Right renal pelvis (tissue), 4 donors: ENCODE measurements at places on chromosomes 4 and X.

DNA sequence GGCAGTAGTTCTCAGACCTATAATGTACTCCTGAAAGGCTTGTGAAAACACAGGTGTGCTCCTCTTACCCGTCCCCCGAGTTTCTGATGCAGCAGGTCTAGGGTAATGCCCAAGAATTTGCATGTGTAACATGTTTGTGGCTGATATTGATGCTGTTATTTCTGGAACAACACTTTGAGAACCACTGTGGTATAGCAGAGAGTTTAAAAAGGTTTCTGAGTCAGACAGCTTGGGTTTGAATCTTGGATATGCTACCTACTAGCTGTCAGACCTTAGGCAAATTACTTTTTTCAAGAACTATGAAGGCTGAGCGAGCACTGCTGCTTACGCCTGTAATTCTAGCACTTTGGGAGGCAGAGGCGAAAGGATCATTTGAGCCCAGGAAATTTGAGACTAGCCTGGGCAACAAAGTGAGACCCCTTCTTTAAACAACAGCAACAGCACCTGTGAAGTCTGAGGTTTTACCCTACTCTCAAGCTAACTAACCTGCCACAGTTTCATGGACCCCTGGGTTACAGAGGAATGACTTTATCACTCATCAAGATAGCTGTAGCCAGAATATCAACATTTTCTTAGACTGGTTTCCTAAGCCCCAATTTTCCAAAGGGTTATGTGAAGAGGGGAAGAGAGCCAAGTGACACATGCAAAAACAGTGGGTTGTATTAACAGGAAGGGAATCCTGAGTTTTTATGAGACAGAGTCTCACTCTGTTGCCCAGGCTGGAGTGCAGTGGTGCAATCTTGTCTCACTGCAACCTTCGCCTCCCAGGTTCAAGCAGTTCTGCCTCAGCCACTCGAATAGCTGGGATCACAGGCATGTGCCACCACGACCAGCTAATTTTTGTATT, 5.1 kb downstream of the AFF1 start:
- no peak for DNase-seq

DNA sequence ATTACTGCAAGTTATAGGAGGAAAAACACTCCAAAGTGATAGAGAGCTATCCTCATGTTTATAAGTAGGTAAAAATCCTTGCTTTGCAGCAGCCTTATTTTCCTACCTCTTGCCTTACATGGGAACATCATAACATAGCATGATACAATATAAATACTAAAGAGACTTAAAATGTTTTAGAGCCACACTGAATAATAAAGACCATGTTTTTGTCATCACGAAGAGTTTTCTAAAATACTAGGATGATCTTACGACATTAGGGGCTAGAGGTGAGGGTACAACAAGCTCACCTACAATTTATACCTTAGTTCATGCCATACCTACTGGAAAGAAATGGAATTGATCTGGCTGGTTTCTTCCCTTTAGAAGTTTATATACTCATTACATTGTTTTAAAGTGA, 184.8 kb downstream of the FBXW7 start:
- DNase-seq: no peak

DNA sequence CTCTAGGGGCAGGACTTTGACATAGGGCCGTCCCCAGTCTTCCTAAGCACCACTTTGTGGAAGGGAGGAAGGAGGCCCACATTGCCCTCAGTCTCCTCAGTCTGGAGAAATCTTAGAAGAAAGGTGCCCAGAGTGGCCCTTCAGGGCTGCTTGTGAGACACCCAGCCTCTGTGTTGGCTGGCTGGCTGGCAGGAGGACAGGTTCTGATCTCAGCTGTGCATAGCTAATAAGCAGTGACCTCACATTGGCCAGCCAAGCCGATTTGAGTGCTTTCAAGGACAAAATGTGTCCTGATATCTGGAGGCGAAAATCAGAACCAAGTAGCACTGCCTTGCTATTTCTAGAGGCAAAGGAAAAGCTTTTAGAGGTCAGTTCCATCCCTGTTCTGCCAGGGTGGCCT, 211.5 kb downstream of the BCOR start:
- no peak for DNase-seq

- no peak for DNase-seq
Observed at GRCh38 chr4:4247696-4248028, 361 bp downstream of the TMEM128 start.

DNA sequence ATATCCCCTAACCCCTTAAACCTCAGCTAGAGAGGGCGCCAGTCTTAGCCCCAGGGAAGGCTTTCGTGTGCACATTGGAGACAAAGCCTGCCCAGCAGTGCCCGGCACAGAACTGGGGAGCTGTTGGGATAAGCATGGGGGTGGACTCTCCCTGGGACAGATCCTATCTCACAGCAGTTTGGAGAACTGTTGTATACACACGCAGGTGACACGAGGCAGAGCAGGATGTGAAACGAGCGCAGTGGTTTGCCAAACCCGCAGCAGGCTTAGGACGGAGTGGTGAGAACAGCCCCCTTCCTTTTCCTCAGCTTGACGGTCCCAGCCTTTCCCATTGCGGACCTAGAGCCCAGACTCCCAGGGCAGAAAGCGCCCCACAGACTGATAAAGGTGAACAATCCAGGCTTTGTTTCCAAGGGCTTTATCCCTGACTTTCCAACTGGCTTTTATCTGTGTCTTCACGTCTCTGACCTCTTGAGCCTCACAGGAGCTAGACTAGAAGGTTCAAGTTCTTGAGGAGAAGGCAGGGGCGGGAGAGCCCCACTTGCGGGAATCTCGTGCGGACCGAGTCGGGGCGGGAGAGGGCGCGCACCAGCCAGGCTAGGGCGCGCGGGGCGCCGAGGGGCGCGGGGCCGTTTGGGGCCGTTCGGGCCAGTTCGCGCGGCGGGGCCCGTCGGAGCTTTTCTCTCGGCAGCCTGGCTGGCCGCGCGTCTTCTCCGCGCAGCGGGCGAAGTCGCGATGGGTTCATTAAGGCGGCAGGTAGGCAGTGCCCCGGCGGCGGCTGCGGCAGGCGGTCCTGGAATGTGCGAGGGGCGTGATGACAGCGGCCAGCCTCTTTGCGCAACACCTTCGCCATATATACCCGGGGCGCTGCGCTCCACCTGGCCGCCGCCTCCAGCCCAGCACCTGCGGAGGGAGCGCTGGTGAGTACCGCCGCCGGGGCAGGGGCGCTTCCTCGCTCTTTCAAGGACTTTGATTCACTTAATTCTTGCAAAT, at the start of gene SLC34A2:
Gene SLC34A2, plus strand, starts transcription at position 881 of the 993 bp plus-strand sequence. CDS start 6,650 bp downstream, outside the sequence.
- DNase-seq: no peak

DNA sequence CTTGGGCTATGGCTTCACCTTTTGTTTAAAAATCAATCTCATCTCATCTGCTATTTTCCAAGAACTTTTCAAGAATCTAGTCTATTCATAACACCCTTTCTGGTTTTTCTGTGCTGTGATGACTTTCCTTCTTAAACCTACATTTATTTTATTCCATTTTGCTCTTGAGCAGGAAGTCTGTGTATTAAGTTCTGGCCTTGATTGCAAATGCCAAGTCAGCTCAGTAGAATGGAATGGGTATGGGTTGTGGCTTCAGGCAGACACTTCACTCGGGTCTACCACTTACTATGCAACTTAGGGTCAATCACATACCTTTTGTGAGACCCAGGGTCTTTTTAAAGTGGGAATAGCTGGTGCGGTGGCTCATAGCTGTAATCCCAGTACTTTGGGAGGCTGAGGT, 522.3 kb downstream of the TRIML1 start:
- DNase-seq: no peak

GRCh38 chr4:177770776-177771175, 328.5 kb upstream of the AGA start:
- DNase-seq: no peak

DNA sequence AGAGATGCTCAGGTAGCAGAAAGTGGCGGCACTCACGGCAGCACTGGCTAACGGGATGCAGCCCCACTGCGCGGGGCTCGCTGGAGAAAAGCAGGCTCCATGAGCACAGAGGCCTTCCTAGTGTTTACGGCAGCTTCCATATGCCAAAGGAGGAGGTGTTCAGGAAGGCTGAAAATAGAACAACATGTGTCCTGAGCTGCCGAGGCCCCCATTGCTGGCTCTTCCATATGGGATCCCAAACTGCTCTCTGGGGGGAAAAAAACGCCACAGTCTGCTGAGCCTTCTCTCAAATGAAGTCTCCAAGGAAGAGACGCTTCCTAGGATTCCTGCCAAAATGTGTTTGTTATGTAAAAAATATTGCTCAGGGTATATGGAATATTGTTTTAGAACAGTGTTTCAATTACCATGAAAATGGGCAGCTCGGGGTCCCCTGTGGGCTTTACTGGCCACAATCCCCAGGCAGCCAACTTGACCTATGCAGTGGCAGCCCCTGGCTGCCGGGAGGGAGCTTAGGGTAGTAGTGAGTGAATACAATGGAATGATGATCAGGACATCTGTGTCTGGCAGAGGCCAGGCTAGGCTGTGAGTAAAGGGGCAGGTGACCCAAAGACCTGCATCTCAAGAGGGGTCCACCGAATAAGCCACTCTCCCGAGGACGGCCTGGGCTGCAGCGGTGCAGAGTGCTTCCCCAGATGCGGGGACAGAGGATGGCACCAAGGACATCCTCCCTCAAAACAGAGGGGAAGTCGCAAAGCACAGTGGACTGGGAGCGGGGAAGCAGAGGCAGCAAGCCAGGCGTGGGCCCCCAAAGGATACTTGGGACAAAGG, 170.1 kb downstream of the AFAP1 start:
- DNase-seq: no peak

DNA sequence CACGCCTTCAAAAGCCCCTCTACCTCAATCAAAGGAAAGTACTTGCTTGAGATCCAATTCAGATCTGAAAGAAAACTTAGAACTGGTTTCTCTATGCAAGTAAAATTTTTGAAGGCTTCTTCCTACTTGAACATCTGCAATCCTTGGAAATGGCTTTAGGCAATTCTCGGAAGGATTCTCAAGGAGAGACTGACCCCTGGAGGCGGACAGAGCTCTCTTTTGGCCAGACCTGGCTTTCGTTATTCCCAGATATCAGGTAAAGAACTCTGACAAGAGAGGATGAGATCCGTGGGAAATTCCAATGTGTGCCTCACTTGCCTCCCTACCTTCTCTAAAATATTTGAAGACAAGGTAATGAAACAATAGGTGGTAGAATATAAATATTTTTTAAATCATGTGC, 670.3 kb upstream of the FAM241A start:
- DNase-seq: peak; percentile 4

DNA sequence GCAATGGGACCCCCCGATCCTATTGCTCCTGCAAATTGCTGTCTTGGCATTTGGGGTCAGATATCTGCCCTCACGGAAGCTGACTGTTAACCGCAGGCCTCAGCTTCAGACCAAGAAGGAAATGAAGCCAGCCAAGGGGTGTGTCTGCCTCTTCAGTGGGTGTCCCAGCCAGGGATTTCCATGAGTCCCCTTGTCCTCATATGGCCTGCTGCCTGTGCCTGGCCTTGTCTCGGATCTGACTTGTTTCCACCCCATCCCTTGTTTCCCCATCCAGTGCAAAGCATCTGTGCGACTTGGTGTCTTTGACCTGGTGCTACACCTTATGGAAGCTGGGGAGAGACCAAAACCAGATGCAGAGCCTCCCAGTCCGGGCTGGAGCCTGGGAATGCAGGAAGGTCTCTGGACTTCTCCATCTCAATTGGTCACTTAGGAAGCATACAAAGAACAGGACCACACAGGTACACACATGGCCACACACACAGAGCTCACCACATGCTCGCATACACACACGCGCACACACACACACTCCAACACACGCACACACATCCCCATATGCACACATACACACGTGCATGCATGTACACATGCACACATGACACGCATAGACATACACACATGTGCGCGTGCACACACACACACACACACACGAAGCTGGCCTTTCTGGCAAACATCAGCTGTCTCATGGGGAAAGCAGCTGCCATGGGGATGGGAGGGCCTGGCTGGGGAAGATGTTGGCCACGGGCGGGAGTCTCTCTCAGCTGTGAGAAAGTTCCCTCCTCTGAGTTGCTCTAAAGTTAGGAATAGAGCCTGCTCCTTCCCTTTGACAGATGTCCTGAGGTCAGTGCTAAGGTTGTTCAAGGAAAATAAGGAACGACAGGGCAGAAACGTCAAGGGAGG, 65.5 kb downstream of the CRMP1 start:
- DNase-seq: no peak

DNA sequence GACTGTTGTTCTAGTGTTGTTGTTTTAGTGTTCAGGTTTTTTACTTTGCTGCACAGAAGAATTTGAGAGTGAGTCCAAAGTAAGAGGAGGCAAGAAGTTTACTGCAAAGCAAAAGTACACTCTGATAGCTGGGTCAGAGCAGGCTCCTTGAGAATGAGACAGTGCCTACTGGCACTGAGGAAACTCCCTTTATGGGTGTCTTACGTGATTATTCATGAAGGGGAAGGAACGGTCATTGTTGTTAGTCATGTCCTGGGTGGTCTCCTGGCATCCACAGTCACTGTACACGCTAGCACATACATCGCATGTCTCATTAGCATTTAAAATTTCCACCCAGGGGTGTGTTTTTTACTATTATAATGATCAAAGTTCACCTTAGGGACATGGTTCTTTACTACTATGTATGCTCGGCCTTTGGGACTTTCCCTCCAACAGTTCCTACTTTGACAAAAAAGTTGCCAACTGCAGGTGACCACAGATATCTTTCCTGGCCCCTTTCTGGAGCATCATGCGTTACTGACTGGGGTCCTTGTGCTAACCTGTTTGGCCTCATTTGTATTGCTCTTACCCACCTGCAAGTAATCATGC, 688.9 kb upstream of the AMOT start:
- DNase-seq: no peak
